Caki2 (cell line): ENCODE measurements at places on chromosomes 7 and 10. TPM values are rescaled to one million over a fixed set of nuclear protein-coding genes. Genes with fewer than 3 reads are reported as not detected.

DNA sequence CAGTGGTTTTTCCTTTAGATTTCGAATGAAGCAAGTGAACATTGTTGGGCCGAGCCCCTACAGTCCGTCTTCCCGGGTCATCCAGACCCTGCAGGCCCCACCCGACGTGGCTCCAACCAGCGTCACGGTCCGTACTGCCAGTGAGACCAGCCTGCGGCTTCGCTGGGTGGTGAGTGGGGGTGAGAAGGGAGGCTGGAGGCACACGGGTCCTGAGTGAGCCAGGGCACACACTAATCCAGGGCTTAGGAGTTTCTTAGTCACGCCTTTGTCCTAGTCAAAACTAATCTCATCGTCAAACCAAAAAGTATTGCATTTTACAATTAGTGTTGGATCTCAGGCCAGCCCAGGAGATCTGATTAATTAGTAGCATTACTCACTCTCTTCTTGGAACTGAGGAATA is 568.8 kb upstream of the FOXK1 start:
- DNase-seq = no peak

DNA sequence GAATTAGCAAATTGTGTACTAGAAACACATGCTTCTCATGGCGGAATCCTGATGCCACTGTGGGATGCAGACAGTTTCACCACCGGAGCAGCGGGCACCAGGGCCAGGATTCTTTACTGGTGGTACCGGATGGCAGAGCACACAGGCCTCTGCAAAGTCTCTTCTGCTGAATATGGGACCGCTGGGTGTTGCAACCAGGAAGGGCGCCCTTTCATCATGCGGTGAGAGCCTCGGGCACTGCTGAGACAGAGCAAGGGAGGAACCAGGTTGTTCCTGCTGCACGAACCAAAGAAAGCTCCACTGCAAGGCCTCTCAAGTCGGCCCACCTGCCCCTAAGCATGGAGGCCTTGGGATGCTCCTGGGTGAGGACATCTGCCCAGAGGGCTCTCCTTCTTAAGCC is 57.0 kb upstream of the NMT2 start:
- no peak for DNase-seq

- DNase-seq = no peak
Observed at GRCh38 chr7:100555701-100556100, 16.7 kb downstream of the AGFG2 start.

GRCh38 chr7:537911-538634 is 18.4 kb upstream of the PDGFA start:
- peak; percentile 90 for DNase-seq

The CALHM3 gene
- 0.47 TPM in 1 of 2 replicates, not detected in the other for total RNA-seq

The C10orf90 gene
- not detected in 2 replicates for total RNA-seq

The TRIM73 gene
- 2.4 and 2.5 TPM in 2 replicates for total RNA-seq
